Left colon (tissue), 2 donors: ENCODE measurements at places on chromosomes 6 and 20. TPM values are rescaled to one million over a fixed set of nuclear protein-coding genes. Genes with fewer than 3 reads are reported as not detected.

- DNase-seq, result no peak
Measured at GRCh38 chr6:19663479-19663878, 173.7 kb upstream of the ID4 start.

- DNase-seq, result no peak
Measured at GRCh38 chr20:62578294-62578897, 63.9 kb upstream of the SLCO4A1 start.

GRCh38 chr6:132219901-132220300 lies 181.4 kb downstream of the MOXD1 start:
- DNase-seq, result no peak

DNA sequence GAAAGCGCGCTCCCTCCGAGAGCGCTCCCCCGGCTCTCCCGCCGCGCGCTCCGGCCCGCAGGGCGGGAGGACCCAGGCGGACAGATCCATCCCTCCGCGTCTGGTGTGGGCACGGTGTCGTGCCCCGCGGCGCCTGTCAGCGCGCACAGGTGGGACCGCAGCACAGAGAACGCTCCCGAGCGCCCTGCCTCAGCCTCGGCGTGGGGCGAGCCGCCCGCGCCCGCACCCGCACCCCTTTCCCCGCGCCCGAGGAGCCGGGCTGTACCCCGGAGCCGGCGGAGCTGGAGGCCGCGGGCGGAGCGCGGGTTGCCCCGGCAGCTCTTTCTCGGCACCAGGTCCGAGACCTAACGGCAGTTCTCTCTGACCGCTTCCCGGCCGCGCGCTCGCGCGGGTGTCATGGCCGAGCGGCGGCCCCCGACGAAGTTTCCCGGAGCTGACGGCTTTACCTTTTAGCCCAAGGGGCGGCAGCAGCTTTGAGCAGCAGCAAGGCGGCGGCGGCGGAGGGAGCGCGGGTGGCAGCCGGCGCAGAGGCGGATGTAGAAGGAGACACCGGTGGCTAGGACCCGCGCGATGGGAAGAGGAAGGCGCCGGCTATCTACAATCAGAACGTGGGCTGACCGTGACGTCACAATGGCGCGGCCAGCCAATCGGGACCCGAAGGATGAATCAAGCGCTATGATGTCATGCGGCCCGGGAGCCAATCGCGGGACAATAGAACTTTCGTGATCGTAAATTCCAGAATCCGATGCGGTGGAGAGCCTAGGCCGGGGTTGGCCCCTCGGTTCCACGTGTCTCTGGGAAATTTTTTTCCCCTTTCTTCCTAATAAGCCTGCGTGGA lies at the start of gene ELOVL5:
Gene ELOVL5, minus strand, starts transcription at position 580 of the 838 bp plus-strand sequence. CDS start 53,251 bp downstream, outside the sequence.
- peak; percentile 97 for DNase-seq

GRCh38 chr6:23441808-23442461 lies 684.1 kb upstream of the NRSN1 start:
- DNase-seq, result no peak

DNA sequence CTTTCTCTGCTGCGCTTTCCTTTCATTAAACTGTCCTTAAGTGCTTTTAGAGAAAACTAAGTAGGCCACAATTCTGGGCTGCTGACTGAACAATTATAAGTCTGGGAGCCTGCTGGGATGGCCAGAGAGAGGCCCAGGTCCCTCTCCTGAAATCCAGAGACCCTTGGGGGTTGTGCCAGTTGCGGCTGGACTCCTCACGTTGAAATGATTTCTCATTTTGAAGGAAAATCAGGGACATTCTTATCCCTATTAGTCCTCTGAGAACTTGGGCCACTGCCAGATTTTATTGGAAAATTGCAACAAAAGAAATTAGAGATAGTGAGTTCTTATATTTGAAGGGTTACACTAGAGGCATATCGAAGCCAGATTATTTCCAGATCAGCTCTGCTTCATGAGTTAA lies 145.1 kb downstream of the CLIC5 start:
- DNase-seq, result no peak

SOBP gene
- 0.70 TPM for total RNA-seq

USP49 gene
- 2.1 TPM for total RNA-seq

SEL1L2 gene
- not detected for total RNA-seq

PSORS1C2 gene
- total RNA-seq, result not detected
